ENCODE measurements at places on chromosomes 7 and 10.

DNA sequence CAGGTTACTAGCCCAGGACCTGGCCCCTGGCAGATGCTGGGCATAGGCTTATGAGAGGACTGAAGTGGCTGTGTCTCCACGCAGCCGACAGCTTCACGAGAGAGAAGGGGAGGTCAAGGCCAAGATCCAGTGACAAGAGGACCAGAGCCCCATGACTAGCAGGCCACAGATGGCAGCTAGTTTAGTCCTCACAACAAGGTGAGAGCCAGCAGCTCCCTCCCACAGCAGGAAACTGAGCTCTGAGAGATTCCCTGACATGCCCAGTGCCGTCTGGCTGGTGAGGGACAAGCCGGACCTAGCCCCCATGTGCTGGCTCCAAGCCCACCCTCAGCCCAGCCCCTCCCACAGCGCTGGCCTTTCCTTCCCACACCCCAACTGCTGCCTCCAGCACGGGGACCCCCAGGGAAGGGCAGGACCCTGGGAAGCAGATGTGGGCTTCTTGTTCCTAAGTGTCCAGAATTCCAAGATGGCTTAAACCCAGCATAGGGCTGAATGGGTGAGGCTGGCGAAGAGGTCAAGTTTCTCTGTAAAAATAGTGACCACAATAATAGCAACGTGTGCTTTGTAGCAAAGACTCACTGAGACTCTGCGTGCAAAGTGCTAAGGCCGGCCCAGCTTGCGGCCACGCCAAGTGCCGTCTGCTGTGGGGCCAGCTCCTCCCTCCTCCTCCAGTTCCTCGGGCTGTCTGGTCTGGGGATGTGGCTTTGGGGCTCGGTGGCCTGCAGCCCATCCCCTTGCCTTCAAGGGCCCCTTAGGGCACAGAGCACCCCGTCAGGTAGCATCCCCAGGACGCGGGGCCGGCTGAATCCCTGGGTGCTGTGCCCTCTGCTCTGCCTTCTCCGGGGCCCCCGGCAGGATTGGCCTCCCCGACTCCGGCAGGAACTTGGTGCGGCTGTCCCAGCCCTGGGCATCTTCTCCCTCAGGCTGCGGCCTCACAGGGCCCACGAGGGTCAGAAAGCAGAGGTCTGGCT lies 7.8 kb upstream of the FAM20C start:
- no peak for DNase-seq

- DNase-seq: no peak
Observed at GRCh38 chr10:52265131-52265926, 48.8 kb upstream of the DKK1 start.

GRCh38 chr10:91284486-91285090 lies 64.1 kb downstream of the PCGF5 start:
- no peak for DNase-seq

GRCh38 chr10:9175200-9175599 lies 1120.7 kb downstream of the GATA3 start:
- no peak for DNase-seq

GRCh38 chr10:105914432-105914831 lies 1250.1 kb downstream of the SORCS1 start:
- no peak for DNase-seq

Data from EL (cell line).